ENCODE measurements at places on chromosomes 7 and 10. TPM values are rescaled to one million over a fixed set of nuclear protein-coding genes. Genes with fewer than 3 reads are reported as not detected.

RNLS gene
- 15.3 TPM for total RNA-seq

LIPJ gene
- total RNA-seq: not detected

TMEM236 gene
- 0.11 TPM for total RNA-seq

SPOCK2 gene
- not detected for total RNA-seq

TMEM225B gene
- total RNA-seq: not detected

DNA sequence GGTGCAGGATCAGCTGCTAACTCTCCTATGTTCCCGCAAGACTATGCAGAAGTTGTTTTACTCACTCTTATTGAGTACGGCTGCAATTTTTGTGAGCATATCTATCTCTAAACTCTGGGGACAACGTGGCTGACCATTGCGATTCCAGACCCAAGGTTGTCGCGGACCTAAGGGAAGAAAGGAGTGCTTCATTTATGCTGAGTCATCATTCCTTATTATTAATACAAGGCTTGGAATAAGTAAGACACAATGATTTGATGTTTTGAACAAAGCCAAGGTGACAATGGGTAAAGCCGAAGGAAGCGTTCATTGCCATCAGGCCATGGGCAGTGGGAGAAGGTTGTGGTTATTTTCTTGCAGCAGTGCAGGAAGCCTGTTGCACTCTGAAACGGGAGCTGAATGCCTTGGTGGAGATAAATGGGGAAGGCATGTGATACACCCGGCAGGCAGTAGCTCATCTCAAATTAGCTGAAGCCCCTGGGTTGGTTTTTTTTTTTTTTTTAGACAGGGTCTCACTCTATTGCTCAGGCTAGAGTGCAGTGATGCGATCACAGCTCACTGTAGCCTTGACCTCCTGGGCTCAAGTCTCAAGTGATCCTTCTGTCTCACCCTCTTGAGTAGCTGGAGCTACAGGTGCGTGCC lies 605.7 kb downstream of the TYW1 start:
- no peak for DNase-seq

DNA sequence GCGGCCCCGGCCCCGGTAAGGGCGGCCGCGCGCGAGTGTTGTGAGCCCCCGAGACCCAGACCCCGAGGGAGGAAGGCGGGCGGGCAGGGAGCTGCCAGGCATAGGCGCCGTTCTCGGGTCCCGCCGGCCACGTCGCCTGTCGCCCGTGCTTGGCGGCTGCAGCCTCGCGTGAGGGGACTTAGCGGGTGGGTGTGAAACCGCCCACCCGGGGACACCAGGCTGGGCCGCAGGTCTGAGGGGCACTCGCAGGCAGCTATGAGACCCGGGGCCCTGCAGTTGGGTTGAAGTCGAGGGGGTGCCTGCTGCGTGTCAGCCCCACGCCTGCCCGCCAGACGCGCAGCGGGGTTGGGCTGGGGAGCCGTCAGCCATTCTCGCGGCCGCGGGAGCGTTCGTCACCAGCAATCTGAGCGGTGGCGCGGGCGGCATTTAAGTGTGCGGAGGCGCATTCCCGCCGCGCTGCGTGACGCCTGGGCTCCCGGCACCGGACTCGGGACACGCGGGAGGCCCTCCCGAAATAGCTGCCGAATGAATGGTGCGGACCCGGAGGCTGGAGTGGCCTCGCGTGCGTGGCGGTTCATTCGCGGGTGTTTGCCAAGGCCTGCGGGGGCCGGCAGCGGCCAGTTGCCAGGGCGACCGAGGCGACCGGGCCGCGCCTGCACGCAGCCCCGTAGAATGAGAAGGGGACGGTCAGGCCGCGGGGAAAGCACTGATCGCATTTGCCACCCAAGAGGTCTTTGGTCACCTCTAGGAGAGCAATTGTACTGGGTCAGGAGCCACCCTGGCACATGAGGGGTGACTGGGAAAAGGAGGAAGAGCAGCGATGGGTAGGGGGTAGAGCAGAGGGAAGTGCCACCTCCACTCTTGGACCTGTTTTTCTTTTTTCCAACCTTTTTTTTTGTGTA lies 750 bp downstream of the ZNF398 start:
- peak; percentile 89 for DNase-seq

DNA sequence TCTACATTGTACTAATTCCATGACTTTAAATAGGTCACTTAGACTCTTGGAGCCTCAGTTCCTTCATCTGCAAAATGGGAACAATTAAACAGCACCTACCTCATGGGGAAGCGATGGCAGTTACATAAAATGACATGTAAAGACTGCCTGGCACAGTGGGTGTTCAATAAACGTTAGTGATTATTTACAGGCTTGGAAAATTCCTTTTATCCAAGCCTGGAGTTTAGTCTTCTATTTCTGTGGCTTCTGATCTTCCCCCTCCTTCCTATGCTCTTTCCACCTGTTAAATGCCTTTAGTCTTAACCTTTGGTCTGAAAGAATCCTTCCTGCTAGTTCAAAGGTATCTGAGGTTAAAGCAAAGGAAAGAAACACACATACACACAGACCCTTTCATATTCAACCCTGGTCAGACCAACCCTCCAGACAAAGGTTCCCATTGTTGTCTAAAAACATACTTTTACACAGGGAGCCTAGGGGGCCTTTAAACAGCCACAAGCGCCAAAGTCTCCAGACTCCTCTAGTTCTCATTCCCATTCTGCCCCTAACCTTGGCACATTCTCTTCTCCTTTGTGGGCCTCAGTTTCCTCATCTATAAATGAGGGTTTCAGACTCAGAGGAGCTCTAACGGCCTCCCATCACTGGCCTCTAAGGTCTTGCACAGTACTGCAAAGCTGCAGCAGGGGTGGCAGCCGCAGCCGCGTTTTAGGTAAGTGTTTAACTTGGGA lies 21.4 kb downstream of the SORBS1 start:
- no peak for DNase-seq

DNA sequence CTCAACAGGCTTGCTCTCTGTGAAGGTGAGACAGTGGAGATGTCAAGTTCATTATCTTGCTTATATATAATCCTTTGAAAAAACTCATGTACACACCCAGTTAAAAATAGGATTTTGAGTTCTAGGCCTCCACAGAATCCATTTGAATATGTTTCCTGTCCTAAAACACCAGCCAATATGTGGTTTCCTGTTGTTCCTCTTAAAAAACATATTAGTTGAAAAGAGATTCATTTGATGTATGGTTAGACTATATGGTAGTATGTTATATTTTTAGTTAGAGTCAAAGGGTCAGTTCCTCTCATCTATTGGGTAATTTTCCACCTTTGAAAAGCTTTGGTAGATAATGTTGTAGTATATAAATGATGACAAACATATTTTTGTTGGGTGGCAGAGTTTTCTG lies 16.0 kb downstream of the PPP1R9A start:
- DNase-seq: no peak

GRCh38 chr7:98252425-98253054 lies 508 bp upstream of the TECPR1 start:
- DNase-seq: peak; percentile 49

DNA sequence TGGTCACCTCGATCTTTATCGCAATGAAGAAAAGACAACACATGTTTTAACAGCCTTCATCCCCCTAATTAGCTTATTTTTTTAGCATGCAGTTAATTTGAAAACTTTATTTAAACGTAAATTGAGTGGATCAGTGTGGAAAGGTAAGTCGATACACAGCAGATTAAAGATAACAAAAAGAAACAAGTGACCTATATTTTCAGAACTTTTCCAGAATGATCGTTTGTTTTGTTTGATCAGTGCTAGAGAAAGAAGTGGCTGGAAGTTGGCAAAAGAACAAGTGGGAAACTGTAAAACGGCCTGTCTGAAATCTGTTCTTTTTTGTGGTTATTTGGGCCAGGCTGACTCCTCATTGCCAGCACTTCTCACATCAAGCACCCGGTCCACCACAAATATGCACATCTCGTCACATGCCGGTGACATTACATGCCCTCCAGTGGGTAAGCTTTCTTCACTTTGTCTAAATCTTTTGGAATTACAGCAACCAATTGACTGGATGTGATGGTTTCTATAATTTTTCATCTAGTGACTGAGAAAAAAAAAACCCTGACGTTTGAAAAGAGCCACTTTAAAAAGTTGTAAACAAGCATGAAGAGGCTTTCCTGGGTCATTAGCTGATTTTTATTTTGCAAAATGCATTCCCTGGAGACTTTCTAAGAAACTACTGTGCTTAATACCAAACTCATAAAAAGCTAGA lies 33.2 kb downstream of the C7orf33 start:
- DNase-seq: peak; percentile 53

DNA sequence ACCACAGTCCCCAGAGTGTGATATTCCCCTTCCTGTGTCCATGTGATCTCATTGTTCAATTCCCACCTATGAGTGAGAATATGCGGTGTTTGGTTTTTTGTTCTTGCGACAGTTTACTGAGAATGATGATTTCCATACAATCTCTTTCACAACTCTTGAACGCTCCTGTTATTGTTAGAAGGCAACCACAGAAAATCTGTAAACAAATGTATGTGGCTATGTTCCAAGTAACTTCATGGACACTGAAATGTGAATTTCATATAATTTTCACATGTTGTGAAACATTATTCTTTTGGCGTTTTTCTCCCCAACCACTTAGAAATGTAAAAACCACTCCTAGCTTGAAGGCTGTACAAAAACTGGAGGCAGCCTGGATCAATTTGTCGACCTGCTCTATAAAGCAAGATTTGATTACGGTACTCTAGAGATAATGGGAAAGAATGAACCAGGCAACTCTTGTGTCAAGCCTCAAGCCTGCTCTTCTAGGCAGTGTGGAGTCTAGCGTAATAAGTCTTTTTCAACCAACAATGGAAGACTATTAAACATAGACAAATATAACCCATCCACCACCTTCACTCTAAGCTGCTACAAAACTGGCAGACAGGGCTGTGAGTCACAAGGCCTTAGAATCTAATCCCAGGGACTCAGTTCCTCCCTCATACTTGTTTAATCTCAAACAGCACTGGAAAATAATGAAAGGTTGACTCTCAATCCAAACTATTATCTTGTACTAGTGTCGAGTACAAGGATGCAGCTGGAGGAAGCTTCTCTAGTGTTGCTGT lies 22.7 kb downstream of the ARL3 start:
- DNase-seq: peak; percentile 67

DNA sequence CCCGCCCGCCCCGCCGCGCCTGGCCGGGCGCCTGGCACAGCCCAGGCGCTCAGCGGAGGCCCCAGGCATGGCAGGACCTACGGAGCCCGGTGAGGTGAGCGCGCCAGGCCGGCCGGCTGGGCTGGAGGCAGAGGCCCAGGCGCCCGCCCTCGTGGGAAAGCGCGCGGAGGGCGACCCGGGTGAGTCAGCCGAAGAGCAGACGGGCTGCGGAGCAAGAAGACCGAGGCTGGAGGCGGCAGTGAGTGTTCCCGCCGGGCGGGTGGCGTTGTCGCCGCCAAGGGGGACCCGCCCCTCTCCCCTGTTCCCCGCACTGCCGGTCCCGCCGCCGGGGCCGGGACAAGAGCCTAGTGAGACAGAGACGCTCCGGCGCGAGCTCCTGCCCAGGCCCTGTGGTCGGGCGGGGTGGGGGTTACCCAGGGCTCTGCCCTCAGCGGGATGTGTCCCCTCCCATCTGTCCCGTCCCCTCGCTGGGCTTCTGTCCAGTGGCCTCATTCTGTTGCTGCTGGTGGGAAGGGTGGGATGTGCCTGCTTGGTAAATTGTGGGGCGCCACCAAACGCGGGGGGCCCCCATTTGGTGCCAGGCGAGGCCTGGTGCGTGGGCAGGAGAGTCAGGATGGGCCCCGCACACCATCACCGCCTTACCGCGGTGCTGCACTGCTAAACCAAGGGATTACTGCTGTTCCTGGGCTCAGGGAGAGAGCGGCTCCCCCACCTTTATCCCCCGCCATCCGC lies 17.0 kb upstream of the NODAL start:
- peak; percentile 96 for DNase-seq

DNA sequence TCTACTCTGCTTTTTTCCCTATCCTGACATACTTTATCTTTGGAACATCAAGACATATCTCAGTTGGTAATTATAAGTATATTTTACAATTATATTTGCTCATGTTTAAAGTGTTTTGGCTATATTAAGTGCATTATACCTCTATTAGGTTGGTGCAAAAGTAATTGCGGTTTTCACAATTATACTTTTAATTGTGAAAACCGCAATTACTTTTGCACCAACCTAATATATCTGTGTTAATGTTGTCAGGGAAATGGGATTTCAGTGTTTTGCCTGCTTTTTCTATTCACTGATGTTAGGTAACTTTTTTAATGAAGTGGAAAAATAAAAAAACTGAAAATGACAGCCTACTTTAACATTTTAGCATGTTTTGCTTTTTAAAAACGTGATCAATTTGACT lies 11.6 kb downstream of the SLC26A4 start:
- DNase-seq: no peak

DNA sequence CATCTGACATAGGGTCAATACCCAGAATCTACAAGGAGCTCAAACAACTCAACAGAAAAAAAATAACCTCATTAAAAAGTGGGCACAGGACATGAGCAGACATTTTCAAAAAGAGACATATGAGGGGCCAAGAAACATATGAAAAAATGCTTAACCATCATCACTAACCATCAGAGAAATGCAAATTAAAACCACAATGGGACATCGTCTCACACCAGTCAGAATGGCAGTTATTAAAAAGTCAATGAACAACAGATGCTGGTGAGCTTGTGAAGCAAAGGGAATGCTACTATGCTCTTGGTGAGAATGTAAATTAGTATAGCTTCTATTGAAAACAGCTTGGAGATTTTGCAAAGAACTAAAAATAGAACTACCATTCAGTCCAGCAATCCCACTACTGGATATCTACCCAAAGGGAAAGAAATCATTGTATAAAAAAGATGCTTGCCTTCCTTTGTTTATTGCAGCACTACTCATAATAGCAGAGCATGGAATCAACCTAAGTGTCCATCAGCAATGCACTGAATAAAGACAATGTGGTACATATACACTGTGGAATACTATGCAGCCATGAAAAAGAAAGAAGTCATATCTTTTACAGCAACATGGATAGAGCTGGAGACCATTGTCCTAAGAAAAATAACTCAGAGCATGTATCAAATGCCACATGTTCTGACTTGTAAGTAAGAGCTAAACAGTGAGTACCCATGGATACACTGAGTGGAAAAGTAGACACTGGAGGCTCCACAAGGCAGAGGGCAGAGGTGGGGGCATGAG lies 139.8 kb downstream of the ADARB2 start:
- DNase-seq: no peak

DNA sequence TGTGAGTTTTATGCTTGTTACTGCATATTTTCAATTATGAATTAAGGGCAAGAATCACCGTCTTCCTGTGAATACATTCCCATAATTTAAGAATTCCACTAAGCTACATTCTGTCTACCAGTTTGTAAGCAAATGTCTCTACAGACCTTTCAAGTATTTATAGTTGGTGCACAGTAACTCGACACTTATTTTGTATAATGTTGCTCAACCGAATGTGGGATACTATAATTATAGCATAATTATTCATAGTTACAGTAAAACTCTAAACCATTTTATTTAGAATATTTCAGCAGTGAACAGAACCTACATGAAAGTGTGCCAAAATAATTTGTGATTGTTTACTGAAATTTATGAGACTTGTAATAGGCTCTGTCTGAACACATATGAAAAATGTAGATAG lies 17.3 kb upstream of the CUBN start:
- no peak for DNase-seq

DNA sequence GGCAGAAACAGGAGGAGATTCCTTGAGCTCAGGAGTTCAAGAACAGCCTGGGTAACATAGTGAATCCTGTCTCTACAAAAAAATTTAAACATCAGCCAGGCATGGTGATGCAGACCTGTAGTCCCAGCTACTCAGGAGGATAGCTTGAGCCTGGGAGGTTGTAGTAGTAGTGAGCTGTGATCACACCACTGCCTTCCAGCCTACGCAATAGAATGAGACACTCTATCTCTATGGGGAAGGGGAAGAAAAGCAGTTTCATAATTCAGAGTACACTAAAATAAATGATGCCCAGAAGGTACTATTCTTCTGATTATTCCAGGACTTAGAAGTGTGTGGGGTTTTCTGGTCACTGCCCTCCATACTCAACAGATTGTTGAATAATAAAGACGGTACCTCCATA lies 177.3 kb downstream of the KMT2E start:
- DNase-seq: no peak

GRCh38 chr7:30476459-30477145 lies 2.0 kb downstream of the NOD1 start:
- DNase-seq: peak; percentile 16
